Stimulated activated memory B cell treated with anti-CD40 and anti-IgM and Interleukin-4, amounts not matched to agents 10 μg/mL and 1 μg/mL and 100 μg/mL, for 72 hours (primary cell): ENCODE measurements at places on chromosomes 2 and 18.
A peak's percentile ranks its signal among the peaks of the same experiment; 100 is the strongest.

- no peak for ATAC-seq
Observed at GRCh38 chr2:170369894-170370293, 191.9 kb downstream of the MYO3B start.

DNA sequence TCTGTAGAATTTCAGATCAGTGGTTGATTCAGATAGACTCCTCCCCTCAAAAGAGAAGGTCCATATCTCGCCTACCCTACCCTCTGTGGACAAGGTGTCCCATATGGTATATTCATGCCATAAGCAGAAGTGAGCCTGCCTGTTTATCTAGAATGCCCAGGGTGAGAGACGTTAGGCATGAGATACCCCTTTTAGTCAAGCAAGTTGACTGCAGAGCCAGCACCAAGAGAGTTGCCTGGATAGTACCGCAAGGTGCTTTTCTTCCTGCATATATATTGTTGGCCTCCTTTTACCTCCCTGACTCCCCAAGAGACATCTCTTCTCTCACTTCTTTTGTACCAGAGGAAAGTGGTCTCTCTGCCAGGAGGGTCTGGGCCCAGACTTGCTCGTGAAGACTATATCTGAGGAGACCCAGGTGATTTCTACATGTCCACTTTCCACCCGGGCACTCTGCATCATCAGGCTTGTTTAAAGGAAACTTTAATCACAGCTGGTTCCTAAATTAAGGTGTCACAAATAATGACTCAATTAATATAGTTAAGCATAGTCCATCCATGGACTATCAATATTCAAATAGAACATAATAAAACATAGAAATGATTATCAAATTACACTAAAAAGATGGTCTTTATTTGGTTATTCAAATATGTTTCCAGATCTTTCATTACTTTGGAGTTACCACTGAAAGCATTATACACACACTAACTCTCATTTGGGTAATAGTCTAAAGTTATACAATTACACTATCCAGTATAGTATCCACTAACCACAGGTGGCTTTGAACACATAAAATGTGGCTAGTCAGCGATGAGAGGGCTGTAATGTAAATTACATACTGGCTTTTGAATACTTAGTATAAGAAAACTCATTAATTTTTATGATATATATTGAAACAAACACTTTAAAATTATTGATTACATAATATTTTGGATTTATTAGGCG lies 4.1 kb downstream of the ITGA4 start:
- ATAC-seq: no peak

- no peak for ATAC-seq
Observed at GRCh38 chr2:167543721-167544120, 655.4 kb downstream of the XIRP2 start.

DNA sequence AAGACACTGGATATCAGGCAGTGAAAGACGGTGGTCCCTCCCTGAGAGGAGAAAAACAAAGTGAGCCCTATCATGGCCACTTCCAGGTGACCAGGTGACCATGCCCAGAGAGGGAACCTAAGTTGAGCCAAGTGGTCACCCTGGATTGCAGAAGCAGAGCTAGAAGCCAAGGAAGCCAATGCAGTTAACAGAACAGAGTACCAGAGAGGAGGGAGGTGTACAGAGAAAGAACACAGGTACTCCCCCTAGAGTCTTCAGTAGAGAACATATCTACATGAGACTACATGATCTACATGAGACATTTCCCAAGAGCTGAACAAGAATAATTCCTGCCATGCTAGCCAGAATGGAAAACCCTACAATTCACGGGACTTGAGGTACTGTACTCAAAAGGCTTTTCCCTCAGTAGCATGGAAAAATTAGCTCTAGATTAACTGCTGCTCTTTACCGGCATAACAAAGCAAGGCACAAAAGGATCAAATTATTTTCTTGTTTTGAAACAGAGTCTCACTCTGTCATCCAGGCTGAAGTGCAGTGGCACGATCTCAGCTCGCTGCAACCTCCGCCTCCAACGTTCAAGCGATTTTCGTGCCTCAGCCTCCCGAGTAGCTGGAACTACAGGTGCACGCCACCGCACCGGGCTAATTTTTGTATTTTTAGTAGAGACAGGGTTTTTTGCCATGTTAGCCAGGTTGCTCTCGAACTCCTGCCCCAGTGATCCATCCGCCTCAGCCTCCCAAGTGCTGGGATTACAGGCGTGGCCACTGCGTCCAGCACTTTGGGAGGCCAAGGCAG lies 23.5 kb downstream of the ROCK2 start:
- no peak for ATAC-seq

GRCh38 chr2:200306196-200306930 lies at the start of gene SPATS2L:
Gene SPATS2L, plus strand, starts transcription at chr2:200306693. Its CDS starts 82,552 bp downstream, at chr2:200389245.
- peak; percentile 69 for ATAC-seq

DNA sequence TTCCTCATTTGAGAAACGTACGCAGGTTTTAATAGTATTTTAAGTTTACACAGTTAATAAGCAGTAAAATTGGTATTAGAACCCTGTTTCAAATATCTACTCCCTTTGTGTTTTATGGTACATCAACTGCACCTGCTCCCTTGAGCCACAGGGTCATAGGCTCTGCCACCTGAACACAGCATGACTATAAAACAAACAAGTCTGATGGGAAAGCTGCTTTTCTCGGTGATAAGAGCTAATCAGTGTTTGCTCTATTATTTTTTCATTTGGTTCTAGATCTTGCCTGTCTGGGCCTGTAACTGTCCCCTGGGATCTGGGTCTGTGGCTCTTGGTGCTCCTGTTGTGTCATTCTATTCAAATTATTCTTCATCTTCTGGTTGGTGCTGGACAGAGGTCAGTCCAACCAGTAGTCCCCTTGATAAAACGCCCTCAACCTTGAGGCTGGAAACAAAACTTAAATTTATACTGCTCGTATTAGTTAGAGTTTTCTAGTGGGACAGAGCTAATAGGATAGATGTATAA lies 314.8 kb upstream of the LRP1B start:
- no peak for ATAC-seq

DNA sequence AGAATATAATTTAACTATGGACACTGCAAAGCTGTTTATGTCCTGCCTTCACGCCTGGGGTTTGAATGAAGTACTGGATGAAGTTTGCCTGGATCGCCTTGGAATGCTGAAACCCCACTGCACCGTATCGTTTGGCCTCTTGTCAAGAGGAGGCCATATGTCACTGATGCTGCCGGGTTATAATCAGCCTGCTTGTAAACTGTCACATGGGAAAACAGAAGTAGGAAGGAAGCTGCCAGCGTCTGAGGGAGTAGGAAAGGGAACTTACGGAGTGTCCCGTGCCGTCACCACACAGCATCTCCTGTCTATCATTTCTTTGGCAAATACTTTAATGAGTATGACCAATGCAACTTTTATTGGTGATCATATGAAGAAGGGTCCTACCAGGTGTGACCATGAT lies 105.8 kb downstream of the WDR7 start:
- no peak for ATAC-seq

DNA sequence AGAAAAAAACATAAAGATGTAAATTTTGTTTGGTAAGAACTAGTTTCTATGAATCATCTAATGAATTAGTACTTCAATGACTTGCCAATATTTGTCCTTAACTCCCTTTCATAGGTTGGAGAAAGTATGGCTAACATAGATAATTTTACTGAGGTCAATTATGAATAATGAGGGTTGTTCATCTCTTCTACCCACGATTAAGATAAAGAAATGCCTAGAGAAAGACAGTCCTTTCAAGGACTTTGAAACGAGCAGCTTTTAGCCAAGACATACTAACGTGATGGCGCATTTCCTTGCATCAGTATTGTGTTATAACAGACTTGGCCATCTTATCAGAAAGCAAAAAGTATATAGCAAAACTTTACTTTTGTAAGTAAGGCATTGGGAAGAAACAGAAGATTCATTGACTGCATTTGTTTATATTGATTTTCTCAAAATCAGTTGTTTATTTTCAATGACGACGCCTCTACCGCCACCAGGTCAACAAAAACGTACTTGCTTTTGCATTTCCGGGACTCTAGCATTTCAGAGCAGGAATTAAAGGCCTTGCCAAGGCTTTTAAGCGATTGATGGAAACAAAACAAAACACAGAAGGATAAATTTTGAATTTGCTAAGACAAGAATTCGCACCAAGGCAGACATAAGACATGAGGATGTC lies 961 bp downstream of the RBM43 start:
- no peak for ATAC-seq

GRCh38 chr2:64612575-64613195 lies 41.0 kb downstream of the SERTAD2 start:
- no peak for ATAC-seq

DNA sequence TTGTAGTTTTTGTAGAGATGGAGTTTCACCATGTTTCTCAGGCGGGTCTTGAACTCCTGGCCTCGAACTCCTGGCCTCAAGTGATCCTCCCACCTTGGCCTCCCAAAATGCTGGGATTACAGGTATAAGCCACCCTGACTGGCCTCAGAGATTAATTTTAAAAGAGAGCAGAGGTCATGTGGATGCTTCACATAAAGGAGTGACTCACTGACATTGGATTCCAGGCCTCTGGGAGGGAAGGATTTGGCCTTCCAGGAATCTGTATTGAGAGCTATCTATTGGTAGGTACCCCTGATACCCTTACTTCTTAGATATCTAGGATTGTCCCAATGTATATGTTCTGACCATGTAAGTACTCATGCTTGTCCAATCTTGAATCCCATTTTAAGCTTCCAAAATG lies 138.4 kb downstream of the FAM161A start:
- ATAC-seq: no peak

GRCh38 chr2:132392221-132392620 lies 24.4 kb upstream of the GPR39 start:
- ATAC-seq: no peak
